Adipocyte (in vitro differentiated cells): ENCODE measurements at places on chromosomes 3 and 15.

- DNase-seq: no peak
Observed at GRCh38 chr15:71385026-71385425, 269.8 kb downstream of the THSD4 start.

DNA sequence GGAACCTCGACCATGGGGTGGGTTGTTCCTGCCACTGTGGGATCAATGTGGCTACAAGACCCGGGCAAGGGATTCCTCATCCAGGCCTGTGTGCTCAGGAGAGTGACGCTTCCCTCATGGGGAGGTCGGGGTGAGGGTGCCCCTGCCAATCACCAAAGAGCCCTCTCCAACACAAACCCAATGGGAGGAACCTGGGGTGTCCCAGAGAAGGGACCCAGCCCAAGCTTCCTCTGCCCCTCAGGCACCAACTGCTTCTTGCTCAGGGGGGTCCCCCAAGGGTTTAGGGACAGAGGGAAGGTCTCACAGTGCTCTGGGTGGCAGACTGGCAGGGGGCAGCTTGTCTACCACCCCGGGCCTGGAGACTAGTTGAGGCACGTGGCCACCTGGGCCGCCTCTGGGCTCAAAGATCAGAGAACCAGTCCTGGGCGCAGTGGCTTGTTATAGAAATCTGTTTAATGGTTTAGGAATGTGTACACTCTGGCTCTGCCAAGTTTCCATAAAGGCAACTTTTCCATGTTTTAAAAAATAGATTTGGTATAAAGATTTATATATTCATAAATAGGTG lies 26.6 kb downstream of the GP9 start:
- DNase-seq: peak; percentile 38

GRCh38 chr15:66654739-66655375 lies 47.2 kb upstream of the SMAD6 start:
- no peak for DNase-seq

DNA sequence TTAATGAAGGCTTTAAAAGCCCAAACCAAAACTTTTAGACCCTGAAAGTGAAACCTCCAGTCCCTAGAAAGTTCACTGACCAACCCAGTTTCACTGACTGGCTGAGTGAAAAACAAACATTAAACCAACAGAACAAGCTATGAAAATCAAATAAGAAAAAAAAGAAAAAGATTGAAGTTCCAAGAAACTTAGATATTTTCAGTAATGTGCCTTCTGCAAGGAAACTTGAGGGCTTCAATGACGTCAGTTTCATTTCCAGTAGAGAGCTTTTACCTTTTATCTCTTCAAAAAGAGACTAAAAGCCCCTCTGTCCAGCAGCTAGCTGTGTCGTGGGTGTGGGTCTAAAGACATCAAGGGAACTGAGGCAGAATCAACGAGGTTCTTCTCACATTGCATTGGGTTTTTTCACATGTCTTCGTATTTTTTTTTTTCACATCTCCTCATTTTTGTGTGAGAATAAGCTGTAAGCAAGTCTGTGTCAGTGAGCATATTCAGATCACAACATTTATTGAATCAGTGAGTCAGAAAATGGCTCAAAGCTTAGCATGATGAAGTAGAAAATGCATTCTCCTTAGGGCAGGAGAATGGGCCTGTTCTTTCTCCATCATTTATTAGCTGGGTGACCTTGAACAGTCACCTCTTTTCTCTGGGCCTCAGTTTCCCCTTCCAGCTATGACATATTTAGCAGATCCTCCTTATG lies 54.8 kb upstream of the BCL6 start:
- no peak for DNase-seq

- no peak for DNase-seq
Observed at GRCh38 chr15:98840053-98840452, 167.5 kb downstream of the PGPEP1L start.

- no peak for DNase-seq
Observed at GRCh38 chr15:95761501-95762165, 568.9 kb upstream of the NR2F2 start.

- DNase-seq: no peak
Observed at GRCh38 chr15:70438776-70439175, 324.6 kb downstream of the UACA start.

DNA sequence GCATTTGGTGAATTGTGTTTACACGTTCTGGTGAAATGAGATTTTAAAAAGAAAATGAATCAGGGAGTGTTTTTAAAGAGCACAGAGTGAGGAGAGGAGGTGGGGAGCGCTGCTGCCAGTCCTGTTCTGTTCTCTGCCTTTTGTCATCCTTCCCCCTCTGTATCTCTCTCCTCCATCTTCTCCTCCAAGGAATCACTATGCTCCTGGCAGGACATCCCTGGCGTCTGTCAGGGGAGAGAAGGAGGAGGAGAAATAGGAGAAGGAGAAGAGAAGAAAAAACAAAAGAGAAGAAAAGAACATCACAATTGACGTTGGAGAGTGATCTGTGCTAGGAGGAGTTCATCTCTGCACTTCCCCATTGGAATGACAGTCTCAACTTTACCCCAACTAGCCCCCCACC lies 627.6 kb upstream of the TBL1XR1 start:
- DNase-seq: no peak

DNA sequence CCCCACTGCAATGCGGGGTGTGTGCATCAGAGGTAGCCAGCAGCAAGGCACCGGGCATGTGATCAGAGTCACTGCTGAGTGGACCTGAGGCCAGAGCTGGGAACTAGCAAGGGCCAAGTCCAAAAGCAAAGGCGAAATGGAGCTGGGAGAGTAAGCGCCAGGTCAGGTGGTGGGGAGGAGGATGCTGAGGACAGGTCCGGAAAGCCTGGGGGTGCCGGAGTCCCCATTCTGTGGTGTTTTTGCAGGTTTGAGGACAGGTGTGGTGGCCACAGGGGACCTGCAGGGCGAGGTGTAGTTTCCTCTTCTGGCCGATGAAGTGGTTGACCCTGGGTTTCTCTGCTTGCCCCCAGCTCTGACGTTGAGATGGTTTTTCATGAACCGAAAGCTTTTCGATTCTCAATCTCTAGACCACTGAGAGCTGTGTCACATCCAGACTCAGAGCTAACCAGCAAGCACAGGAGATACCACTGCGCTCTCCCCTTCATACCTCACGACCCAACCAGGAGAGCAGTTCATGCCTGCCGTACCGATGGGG lies 35.0 kb upstream of the HES1 start:
- DNase-seq: no peak

DNA sequence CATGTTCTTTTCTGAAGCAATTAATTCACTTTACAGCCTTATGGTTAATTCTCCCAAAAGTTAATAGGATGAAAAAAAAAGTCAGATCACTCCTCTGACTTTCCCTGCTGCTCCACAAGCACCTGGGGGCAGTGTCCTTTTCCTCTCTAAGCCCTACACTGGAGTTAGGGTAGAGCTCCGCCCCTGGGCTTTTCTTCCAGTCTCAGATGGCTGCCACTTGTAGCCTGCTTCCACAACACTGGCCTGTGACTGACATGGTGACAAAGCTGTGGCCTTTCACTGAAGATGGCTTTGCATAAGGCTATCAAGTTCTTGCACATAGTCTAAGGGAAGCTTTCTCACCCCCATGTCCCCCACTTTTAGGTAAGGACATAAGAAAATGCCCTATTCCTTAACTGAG lies 1.3 kb upstream of the MON1A start:
- no peak for DNase-seq

DNA sequence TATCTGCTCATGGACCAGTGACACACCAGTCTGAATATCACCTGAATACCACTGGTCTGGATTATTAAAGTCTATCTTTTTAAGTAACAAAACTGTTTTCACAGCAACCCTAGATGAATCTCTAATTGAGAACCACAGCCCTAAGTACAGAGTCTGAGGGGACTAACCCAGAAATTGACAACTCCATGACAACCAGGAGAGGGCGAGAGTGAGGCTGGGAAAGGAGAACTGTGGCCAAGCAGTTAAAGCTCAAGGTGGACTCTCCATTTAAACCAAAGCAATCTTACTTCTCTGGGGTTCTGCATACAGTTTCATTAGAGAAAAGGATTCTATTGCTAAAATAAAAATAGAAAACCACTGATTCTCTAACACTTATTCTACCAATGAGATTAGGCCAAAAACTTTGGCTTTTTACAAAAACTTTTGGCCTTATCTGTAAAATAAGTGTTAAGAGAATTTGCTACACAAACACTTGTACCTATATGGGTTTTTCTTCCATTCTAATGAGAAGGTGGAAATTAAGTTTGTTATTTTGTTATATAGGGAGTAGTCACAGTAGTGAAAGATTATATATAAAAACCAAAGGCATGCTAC lies 11.4 kb downstream of the NEK10 start:
- peak; percentile 52 for DNase-seq

DNA sequence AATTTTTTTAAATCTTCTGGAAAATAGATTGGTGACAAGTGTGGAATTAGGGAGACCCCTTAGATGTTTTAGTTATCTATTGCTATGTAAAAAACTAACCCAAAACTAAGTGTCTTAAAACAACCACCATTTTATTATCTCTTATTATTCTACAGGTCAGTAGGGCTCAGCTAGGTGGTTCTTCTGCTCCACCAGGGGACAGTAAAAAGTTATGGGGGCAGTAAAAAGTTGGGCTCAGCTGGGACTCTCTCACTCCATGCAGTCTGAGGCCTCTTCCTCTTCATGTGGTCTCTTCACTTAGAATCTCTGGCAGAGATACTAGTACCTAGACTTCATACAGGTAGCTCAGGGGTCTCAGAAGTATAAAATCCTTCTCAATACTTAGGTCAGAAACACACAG lies 18.0 kb upstream of the DIS3L start:
- DNase-seq: no peak

DNA sequence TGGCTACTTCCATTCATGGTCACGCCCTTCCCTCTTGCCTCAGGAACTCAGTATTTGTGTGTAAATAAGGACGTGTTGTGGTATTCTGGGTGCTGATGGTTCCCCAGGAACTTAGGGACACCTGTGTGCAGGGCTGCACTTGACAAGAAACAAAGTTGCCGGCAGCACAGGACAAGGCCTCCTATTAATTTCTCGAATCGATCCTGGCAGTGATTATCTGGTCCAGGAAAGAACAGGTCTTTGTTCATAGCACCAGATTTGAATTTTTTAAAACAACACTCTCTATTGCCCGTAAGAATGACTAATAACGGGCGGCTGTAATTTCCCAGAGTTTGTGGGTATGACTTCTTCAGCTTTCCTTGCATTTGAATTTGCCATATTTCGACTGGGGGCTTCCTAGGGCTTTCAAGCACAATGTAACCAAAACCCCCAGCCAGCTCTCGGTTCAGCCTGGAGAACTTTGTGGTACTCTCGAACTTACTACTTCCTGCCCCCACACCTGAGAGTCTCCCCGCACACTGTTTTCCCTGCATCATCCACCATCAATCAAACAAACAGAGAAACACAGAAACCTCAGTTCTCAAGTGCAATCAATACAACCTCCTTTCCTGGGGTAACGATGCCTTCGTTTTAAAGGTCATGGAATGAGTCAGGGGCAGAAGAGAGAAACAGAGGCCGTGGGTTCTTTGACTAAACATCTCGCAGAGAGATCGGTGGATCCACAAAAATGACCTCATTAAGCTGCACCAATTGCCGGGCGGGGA lies 241.7 kb upstream of the ICE2 start:
- DNase-seq: no peak

GRCh38 chr3:153853163-153853562 lies 268.0 kb upstream of the ARHGEF26 start:
- no peak for DNase-seq

GRCh38 chr3:150264561-150265279 lies 143.4 kb upstream of the TSC22D2 start:
- peak; percentile 43 for DNase-seq

- no peak for DNase-seq
Observed at GRCh38 chr15:35854316-35854715, 308.4 kb upstream of the DPH6 start.
